HT1080 (cell line): ENCODE measurements at places on chromosomes 2 and 18. TPM values are rescaled to one million over a fixed set of nuclear protein-coding genes. Genes with fewer than 3 reads are reported as not detected.

GRCh38 chr2:216348756-216349308, 23.5 kb downstream of the MARCHF4 start:
- peak; percentile 95 for DNase-seq

DNA sequence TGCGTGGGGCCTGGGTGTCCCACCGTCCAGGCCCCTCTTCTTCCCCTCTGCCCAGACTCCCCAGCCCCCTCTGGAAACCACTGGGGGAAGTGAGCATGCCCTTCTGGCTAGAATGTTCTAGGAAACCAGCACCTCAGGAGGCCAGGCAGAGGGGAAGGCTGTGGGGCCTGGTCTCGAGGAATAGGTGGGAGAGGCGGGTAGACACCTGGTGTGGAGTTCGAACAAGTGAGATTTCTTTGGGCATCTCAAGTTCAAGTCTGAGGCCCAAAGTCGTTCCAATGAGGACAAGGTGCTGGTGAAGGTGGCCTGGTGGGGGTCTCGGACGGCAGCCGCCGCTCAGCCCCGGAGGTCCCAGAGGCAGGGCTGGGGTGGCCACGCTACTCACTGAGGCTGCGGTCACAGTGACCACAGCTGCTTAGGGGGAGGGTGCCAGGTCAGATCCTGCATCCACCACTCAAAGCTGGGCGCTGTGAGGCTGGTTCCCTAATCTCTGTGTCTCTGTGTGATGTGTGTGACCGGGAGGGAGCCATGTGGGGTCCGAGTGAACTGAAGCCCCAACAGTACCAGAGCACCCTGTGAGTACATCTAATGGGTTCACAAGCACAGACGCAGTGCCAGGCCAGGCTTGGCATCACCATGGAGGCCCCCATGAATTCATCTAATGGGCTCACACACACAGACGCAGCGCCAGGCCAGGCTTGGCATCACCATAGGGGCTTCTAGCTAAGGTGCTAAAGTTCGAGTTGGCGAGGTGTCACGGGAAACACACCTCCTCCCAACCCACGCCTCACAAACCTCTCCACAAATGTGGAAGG, 26.5 kb upstream of the PXDN start:
- DNase-seq: no peak

The C2orf81 gene
- 0.37 and 2.2 TPM in 2 replicates for total RNA-seq

The PAIP2B gene
- 0.08 and 0.10 TPM in 2 replicates for total RNA-seq
